ENCODE measurements at places on chromosomes 6 and 20.

GRCh38 chr6:47631797-47632196, 66.6 kb upstream of the ADGRF4 start:
- DNase-seq: no peak

DNA sequence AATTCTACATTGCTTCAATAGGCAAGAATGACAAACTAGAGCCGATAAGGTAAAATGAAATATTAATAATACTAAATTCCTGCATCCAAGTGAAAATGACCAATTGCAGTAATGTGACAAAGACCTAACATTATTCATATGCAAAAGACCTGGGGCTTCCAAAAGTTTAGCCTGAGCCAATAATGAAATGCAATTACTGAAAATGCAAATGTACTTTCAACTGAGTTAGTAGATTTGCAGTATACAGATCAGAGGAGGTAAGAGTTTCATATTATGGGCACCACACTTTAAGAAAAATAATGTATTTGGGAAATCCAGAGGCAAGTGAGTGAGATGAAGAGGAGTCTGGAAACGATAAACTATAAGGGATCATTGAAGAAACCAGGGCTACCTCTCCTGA, 193.7 kb upstream of the GMDS start:
- no peak for DNase-seq

- no peak for DNase-seq
These were observed at the start of gene SIRPB1 for GRCh38 chr20:1619861-1620444. TSS of gene SIRPB1 (minus strand) at chr20:1620009. CDS start at chr20:1619944, 65 bp downstream.

DNA sequence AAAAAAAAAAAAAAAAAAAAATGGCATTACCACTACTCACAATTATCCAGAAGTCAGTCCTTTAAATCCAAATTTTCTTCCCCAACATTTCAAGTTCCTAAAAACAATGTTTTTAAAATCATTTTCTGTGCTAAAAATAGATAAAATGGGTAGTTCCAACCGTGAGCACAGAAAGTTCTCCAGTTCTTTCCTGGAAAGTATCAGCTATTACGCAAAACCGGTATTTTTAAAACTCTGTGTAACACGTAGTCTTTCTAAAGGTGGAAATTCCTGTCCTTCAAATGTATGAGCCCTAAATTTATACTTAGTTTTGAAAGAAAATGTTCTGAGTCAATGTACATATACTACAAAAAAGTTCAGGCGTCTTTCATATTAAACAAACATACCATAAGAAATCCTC, 83.5 kb upstream of the SCAF8 start:
- DNase-seq: no peak

DNA sequence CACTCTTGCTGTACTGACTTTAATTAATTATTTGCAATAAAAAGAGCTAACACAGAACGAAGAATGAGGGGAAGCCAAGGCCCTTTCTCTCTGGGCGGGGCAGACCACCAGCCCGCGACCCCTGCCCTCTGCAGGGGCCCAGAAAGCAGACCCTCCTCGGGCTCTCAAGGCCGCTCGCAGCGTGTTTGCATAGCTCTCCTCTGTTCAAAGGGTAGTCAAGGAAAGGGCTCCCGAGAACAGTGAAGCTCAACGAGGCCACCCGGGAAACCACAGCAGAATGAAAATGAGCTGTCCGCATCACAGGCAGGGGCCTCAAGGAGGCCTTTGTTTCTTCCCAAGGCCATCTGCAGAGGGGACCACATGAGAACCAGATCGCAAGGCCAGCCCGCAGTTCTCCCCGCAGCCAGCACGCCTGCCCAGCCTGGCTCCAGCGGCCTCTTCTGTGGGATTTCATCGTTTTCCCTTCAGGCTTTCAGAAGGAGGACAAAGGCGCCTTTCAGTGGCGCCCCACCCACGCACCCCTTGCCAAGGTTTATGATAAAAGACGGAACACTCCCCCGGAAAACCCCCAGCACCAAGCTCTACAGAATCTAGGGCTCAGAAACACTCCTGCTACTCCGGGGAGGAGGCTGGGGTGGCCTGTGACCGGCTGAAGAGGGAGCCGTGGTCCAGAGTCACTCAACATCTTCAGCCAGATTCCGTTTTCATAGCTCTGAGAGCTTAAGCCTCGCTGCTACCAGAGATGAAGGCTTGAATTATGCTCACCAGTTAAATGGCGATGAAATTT, 25.3 kb downstream of the ACSS1 start:
- no peak for DNase-seq

GRCh38 chr6:17584241-17584803, 15.8 kb upstream of the FAM8A1 start:
- DNase-seq: peak; percentile 57

- DNase-seq: no peak
These were observed 12.7 kb downstream of the TREML2 start for GRCh38 chr6:41187924-41188886.

GRCh38 chr20:57787151-57787989, 77.6 kb upstream of the PMEPA1 start:
- no peak for DNase-seq

GRCh38 chr6:2990248-2990931, 9.3 kb upstream of the NQO2 start:
- DNase-seq: no peak

DNA sequence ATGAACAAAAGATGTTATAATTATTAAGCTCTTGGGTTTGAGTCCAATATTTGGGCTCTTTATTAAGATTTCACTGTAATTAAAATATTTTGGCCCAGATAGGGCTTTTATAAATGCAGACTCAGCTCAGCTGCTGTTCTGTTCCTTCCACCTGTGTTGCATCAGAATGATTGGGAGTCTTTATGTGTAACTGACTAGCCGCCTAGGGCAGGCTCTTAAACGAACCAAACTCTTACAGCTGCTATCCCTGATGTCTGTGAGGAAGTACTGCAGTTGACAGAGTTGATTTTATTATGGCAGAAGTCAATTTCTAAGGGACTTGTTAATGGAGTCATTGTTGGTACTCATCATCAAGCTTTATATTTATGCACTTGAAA, 144.7 kb downstream of the MYO6 start:
- DNase-seq: no peak

- DNase-seq: no peak
These were observed 25.5 kb upstream of the FKBP1A start for GRCh38 chr20:1418350-1418749.

GRCh38 chr6:30075790-30076732, 492 bp upstream of the RNF39 start:
- DNase-seq: no peak

GRCh38 chr6:126786262-126786661, 332.2 kb upstream of the RSPO3 start:
- DNase-seq: no peak

- no peak for DNase-seq
These were observed 512.5 kb downstream of the BCKDHB start for GRCh38 chr6:80618953-80619352.

- peak; percentile 73 for DNase-seq
These were observed 119.7 kb upstream of the ZNF184 start for GRCh38 chr6:27592481-27593199.

DNA sequence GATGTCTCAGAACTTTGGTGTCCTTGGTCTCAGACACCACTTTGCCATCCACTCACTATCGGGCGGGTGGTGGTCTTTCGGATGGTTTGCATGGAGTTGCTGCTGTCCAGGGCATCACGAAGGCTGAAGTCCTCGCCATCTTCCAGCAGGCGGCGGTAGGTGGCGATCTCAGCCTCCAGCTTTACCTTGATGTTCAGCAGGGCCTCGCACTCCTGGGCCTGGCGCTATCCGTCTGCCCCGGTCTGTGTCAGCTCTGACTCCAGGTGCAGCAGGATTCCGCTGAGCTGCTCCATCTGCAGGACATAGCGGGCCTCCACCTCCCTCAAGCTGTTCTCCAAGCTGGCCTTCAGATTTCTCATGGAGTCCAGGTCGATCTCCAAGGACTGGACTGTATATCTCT, 36.0 kb downstream of the ZNF311 start:
- no peak for DNase-seq

GRCh38 chr6:137175868-137176245, 2.4 kb upstream of the IL22RA2 start:
- no peak for DNase-seq

DNA sequence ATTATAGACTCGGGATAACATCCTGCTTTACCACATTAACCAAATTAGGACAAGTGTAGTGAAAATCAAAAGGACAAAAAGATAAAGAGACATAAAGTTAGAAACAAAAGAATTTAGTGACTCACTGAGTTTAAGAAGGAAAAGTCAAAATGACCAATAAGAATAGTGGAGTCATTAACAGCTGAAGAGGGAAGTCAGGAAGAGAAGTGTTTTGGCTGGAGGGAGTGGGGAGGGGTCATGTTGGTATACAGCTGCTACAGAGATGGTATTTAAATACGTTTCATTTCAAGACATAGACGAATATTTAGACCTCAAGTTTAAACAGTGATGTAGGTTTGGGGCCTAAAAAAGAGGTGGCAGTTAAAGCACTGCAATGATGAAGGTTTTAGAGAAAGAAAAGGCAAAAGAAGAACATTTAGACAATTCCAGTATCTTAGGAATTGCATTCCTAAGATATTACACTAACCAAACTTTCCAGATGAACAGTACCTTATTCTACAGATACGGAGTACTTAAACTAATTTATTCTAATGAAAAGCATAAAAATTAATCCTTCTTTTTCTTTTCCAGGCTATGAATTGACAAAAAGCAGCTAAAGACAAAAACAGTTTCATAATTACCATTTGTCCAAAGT, 10.6 kb downstream of the FKBP5 start:
- no peak for DNase-seq

DNA sequence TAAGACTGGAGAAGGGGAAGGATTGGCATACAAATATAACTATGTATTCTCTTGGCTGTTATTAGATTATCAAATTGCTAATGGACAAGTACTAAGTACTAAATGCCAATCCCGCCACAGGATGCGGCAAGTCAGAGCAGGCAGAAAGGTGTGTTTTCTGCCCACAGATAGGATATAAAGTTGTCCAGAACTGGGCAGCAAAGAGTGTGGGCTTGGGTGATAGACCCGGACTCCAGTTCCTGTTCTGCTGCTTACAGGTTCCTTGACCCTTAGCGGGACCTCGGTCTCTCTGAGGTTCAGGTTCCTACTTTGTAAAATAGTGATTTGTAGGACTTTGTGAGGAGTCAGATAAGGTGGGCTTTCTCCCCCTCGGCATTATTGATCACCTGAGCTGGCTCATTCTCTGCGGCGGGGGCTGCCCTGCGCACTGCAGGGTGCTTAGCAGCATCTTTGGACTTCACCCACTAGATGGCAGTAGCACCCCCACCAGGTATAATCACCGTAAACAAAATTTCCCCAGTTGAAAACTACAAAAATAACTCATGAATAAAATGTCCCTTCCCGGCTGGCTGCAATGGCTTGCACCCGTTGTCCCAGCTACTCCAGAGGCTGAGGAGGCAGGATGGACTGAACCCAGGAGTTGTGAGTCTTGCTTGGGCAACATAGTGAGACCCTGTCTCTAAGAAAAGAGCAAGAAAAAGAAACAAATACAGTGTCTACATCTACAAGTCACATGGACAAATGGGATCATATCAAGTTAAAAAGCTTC, 193.1 kb downstream of the DOK5 start:
- no peak for DNase-seq

GRCh38 chr6:71420693-71421328, 132.2 kb downstream of the OGFRL1 start:
- peak; percentile 87 for DNase-seq

- no peak for DNase-seq
These were observed 39.4 kb downstream of the MAP7 start for GRCh38 chr6:136510782-136511181.

DNA sequence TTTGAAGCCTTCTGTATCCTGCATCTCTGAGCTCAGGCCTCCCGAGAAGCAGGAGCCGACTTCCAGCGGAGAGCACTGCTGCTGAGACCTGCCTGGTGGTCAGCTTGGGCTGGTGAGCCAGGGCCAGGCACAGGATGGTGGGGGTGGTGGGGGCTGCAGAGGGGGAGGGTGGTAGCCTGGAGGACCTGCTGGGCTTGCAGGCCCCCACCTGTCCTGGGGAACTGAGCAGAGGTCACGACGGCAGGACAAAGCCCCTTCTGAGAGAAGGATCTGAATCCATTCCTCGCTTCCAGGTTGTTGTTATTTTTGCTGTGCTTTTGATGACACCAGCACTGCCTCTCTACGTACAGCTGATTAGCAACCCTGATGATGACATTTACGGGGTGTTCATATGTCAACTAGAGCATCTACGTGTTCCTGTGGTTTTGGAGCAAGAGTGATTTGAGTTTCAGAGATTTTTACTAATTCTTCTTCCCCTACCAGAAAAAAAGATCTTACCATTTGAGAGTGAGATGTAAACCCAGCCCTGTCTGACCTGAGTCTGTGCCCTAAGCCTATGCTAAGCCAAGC, 35.7 kb upstream of the CD93 start:
- DNase-seq: no peak

GRCh38 chr20:9200620-9201019, 131.7 kb downstream of the PLCB4 start:
- no peak for DNase-seq

- DNase-seq: no peak
These were observed 33.3 kb upstream of the ZBP1 start for GRCh38 chr20:57653546-57653900.

DNA sequence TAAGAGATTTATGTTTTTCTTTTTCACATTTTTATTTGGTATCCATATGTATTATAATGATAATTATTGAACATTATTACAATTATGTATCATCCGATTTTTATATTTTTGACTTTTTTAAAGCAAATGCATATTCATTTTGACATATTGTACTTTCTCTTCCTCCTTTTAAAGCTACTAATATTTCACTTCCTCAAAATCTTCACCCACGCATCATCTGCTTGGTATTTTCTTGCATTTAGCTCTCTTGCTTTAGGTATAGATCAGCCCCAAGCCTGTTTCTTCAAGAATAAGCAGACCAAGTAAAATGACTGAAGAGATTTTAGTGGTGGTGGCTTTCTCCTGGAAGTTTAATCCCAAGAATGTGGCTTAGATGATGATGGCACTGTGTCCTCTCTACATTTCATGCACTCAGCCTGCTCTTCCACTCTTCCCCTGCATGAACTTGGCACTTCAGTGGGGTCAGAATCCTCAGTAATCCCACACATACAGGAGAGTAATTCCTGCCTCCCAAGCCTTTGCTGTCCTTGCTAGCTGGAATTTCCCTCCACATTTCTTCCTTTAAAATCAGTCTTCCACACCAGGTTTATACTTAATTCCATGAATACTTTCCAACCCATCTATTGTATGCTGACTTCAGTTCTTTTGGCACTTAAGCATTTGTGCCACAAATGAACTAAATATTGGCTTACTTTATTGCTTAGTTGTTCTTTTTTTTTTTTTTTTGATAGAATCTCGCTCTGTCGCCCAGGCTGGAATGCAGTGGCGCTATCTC, 8.2 kb downstream of the NCOA7 start:
- DNase-seq: no peak

GRCh38 chr20:15673206-15673605, 900.0 kb downstream of the KIF16B start:
- DNase-seq: peak; percentile 28

DNA sequence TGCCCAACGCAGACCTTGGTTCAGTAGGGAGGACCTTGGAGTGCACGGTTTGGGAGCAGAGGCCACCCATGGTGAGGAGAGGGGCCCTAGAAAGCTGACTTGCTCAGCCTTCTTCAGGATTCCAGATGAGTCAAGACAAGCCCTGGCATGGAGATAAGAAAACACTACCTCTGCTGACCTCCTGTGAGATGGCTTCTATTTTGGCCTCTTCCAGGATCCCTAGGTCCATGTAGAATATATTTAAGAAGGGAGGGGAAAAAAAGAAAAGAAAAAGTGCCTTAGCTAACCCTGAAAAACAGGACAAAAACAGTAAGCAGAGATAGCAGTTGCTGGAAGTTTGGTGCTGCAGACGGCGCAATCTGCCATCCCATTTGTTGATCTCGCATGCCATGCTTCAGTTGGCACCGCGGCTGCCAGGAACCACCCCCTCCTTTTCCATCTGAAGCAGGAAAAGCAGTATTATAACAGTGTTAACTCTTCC, 100.0 kb downstream of the ARMC2 start:
- DNase-seq: no peak
